ENCODE measurements at places on chromosomes 6 and 20. TPM values are rescaled to one million over a fixed set of nuclear protein-coding genes. Genes with fewer than 3 reads are reported as not detected.

OPN5 gene
- not detected for total RNA-seq

ZKSCAN3 gene
- 6.4 TPM for total RNA-seq

DNA sequence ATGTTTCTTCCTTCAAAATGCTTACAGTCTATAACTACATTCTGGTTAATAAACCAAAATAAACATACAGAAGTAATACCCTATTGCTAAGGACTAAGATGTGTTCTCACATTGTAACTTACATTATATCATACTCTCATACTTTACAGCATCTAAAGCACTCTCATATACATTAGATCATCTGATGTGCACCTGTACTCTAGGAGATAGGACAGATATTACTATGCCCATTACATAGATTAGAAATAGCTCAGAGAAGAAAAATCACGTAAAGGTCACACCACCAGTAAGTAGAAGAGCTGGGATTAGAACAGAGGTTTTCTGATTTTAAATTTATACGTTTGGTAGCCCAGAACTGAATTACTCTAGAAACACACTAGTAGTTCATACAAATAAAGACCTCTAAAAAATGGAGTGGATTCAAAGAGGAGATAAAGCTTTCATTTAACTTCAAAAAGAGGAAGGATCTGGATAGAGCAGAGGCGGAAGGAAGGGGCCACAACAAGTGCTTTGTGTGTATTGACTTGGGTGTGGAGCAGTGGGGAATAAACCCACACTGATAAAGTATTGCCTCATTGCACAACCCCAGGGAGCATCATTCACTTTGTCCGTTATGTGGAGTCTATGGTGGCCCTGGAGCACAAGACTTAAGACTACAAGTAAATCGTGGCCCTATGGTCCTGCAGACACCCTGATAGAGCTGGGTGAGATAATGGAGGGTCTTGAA is 30.9 kb downstream of the SLC2A12 start:
- DNase-seq, result no peak
- H3K27ac ChIP-seq, result no peak overlapping the region
- H3K36me3 ChIP-seq, result no peaks in the 10 kb centered on the region
- H3K4me1 ChIP-seq, result no peaks in the 10 kb centered on the region

DNA sequence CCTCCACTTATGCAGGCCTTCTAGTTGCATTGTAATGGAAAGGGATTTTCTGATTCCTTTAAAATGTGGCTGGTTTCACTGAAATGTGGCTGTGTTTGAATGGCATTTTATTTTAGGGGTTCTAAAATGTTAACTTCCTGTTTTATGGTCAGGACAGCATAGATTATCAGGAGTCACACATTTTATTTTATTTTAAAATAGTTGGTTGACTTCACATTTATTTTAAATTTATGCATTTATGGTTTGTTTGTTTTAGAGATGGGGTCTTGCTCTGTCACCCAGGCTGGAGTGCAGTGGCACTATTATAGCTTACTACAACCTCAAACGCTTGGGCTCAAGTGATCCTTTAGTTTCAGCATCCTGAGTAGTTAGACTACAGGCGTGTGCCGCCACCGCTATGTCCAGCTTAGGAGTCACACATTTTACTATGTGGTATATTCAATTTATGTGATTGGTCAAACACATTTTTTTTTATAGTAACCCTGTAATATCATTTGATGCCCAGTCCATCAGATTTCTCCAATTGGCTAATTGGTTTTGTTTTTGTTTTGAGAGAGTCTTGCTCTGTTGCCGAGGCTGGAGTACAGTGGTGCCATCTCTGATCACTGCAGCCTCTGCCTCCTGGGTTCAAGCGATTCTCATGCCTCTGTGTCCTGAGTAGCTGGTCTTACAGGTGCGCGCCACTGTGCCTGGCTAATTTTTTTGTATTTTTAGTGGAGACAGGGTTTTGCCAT is 2.3 kb downstream of the DTD1 start:
- H3K27me3 ChIP-seq, result no peaks in the 10 kb centered on the region
- no peaks in the 10 kb centered on the region for H3K4me1 ChIP-seq
- DNase-seq, result no peak
- H3K27ac ChIP-seq, result no peak overlapping the region

ANKRD66 gene
- not detected for total RNA-seq

YWHAB gene
- total RNA-seq, result 155 TPM

KHDC1L gene
- not detected for total RNA-seq

DNA sequence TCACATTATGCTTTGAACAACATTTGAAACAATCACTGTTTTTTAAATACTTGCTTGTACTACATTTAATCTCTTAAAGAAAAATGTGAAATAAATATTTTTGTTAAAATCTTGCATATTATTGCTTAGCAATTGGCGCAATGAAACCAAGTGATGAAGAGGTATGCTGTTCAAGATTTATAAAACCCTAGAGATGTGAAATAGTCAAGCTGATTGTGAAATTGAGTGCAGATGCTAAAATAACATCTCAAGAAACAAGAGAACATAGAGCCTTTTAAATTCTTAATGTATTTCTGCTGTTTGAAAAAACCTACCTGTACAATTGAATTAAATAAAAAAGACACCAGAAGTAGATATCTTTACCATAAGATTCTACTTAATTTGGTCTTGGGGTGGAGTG is 179.2 kb upstream of the MCHR2 start:
- no peaks in the 10 kb centered on the region for H3K27me3 ChIP-seq
- H3K4me3 ChIP-seq, result no peak overlapping the region
- no peaks in the 10 kb centered on the region for H3K36me3 ChIP-seq
- DNase-seq, result no peak
- no peak overlapping the region for H3K27ac ChIP-seq
- no peaks in the 10 kb centered on the region for H3K4me1 ChIP-seq

DNA sequence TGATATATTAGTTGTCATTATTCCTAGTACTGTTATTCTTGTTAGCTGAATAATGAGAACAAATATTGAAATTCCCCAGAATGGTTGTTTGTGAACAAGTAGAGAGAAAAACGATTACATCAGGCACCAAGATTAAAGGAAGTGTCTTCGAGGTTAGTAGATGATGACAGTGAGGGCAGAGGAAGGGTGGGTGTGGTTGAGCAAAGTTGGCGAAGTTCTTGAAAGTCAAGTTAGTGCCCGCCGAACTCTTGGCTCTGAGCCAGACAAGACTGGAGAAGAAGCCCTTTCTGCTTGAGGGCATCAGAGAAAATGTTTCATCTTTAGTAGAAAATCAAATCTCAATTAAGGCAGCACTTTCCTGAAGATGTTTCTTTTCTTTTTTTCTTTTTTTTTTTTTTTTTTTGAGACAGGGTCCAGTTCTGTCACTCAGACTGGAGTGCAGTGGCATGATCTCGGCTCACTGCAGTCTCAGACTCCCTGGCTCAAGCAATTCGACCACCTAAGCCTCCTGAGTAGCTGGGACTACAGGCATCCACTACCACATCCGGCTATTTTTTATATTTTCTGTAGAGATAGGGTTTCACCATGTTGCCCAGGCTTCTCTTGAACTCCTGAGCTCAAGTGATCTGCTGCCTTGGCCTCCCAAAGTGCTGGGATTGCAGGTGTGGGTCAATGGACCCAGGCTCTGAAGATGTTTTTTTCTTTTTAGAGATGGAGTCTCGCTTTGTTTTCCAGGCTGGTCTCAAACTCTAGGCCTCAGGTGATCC is 77.1 kb downstream of the SGK1 start:
- H3K36me3 ChIP-seq, result no peaks in the 10 kb centered on the region
- no peaks in the 10 kb centered on the region for H3K27me3 ChIP-seq
- H3K4me1 ChIP-seq, result no peaks in the 10 kb centered on the region
- H3K4me3 ChIP-seq, result no peak overlapping the region

ZBTB2 gene
- 15.1 TPM for total RNA-seq

GRCh38 chr6:2563635-2564034 is 187.1 kb downstream of the MYLK4 start:
- H3K36me3 ChIP-seq, result no peaks in the 10 kb centered on the region
- DNase-seq, result no peak
- no peak overlapping the region for H3K4me3 ChIP-seq
- no peak overlapping the region for H3K27ac ChIP-seq
- no peaks in the 10 kb centered on the region for H3K27me3 ChIP-seq

GRCh38 chr6:134295953-134296553 is 21.9 kb downstream of the SGK1 start:
- no peaks in the 10 kb centered on the region for H3K4me1 ChIP-seq
- H3K36me3 ChIP-seq, result no peaks in the 10 kb centered on the region
- no peak overlapping the region for H3K4me3 ChIP-seq

MLN gene
- not detected for total RNA-seq

DNA sequence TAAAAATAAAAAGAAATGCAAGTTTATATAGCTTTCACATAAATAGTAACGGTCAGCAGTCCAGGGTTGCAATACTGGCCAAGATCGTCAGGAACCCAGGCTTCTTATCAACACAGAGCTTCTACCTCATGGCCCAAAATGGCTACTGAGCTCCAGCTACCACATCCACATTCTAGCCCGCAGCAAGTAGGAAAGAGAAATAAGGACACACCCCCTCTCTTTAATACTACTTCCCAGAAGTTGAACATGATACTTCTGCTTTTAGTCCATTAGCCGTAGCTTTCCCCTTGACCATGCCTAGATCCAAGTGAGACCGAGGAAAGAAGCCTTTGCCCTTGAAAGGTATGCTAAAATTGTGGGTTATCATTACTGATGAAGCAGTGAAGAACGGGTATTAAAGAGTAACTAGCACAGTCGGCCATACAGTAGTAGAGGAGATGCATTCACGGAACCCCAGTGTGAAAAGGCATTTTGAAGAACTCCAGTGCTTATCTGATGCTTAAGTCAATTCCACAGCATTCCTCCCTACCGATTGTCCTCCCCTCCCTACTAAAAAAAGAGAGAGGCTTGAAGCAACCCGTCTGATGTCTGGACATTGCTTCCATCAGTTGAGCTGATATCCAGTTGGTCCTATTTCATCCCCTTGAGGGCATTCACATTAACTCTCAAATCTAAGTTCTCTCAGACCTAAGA is 226.9 kb upstream of the RREB1 start:
- no peak for DNase-seq
- no peaks in the 10 kb centered on the region for H3K36me3 ChIP-seq
- H3K27me3 ChIP-seq, result no peaks in the 10 kb centered on the region
- no peaks in the 10 kb centered on the region for H3K4me1 ChIP-seq
- no peak overlapping the region for H3K4me3 ChIP-seq
- H3K27ac ChIP-seq, result peak overlapping the region; percentile 16

DNA sequence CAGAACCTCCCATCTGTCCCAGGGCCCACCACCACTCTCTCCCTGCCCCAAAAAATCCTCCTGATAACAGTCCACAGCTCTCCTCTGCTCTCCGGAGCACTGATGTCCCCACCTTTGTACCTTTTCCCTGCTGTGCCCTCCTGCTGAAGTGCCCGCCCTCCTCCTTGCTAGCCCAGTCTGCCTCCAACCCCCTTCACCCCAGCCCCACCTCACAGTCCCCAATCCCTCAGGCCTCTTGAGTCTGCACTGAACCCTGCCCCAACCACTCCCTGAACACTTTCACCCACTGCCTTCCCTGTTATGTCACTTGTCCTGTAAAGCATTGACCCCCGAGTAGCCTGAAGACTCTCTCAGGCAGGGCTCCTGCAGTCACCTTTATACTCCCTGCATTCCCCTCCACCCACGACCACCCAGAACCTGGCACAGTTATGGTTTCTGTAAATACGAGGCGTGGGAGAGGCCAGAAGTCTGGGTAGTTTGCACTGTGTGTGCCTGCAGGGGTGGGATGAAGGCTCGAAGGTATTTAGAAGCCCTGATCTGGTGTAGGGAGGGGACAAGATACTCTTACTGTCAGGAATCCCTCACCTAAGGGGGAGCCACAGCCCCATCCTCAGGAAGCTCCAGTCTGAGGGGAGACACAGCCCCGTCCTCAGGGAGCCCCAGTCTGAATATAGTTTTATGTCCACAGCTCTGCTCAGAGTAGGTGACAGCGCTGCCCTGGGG is 5.4 kb downstream of the GLP1R start:
- no peak overlapping the region for H3K27ac ChIP-seq
- peaks cover 9% of the 10 kb centered on the region for H3K27me3 ChIP-seq
- H3K4me1 ChIP-seq, result no peaks in the 10 kb centered on the region
- no peaks in the 10 kb centered on the region for H3K36me3 ChIP-seq
- no peak for DNase-seq

DNA sequence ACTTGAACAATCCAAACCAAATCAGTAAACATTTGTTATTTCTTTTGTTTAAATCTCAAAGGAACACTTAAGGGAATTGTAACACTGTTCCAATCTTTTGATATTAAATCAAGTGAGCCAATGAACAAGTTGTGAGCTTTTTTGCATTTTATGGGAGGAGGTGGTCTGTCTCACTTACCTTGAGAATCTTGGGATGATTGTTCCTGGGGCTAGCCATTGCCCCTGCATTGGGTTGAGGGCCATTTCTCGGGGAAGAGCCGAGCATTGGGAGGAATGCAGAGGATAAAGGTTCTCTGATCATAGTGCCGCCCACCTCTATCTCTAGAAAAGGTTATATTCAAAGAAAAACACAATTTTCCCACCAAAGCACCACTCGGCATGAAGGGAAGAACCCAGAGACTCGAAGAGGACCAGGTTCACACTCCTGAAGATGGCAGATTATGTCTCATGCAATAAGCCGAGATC is 13.8 kb upstream of the TFB1M start:
- H3K27ac ChIP-seq, result no peak overlapping the region
- peaks cover 5% of the 10 kb centered on the region for H3K36me3 ChIP-seq
- H3K4me1 ChIP-seq, result no peaks in the 10 kb centered on the region

PACRG gene
- 4.6 TPM for total RNA-seq

GRCh38 chr6:98833057-98833306 is 1.4 kb upstream of the POU3F2 start:
- H3K4me1 ChIP-seq, result peaks cover 19% of the 10 kb centered on the region
- no peak overlapping the region for H3K27ac ChIP-seq
- DNase-seq, result no peak
- H3K4me3 ChIP-seq, result peak overlapping the region; percentile 74
- H3K36me3 ChIP-seq, result no peaks in the 10 kb centered on the region

TGM3 gene
- total RNA-seq, result not detected

- no peak overlapping the region for H3K27ac ChIP-seq
- no peak overlapping the region for H3K4me3 ChIP-seq
- no peak for DNase-seq
- no peaks in the 10 kb centered on the region for H3K36me3 ChIP-seq
- no peaks in the 10 kb centered on the region for H3K27me3 ChIP-seq
These were observed 37.9 kb downstream of the MAFB start for GRCh38 chr20:40651151-40651550.

DNA sequence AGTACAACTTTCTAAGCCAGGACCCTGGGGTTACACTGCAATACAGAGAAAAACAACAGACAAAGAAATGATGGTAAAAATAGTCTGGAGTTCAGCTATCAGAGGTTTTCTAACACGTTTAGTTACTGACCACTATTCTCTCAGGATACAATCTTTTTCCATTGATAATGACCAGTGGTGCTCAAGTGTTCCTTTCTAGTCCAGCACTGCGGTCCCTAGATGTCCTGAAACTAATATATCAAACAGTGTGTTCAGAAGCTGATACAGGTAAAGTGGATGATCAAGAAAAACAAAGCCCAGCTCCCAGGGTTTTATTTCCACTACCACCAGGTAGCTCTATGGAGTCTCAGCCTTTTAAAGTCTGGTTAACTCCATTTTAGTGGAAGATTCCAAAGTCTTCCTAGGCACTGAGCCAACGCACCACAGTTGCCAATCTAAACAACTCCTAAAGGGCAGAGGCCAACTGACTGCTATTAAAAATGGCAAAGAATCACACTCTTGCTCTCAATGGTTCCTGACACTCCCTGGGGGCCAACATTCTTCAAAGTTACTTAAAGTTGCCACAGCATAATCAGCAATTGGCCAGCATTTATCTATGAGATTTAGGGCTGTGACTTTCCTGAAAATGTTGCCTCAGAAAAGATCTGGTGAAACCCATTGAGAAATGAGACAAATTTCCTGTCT is 38.2 kb downstream of the DZANK1 start:
- no peaks in the 10 kb centered on the region for H3K36me3 ChIP-seq
- no peaks in the 10 kb centered on the region for H3K4me1 ChIP-seq
- H3K4me3 ChIP-seq, result no peak overlapping the region

Data from breast epithelium (tissue), 4 donors.